ENCODE measurements at places on chromosomes 6 and 20.

- no peak for DNase-seq
Observed at GRCh38 chr20:5342021-5342420, 25.3 kb upstream of the PROKR2 start.

GRCh38 chr6:41811095-41811494 lies 23.6 kb downstream of the TOMM6 start:
- no peak for DNase-seq

DNA sequence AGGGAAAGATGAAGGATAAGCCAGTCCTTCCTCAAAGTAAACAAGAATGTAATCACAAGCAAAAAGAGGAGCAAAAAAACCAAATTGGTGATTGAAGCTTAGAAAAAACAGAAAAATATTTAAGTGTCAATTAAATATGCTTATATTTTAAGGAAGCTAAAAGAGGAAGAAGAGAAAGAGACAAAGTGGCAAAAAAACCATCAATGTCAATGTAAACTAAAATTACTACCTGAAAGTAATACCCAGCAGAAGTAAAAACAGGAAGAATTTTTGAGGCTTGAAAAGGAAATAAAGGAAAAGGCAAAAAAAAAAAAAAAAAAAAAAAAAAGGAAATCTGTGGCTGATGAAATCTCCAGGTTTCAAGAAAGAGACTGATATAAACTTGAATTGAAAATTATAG lies 36.2 kb upstream of the OGFRL1 start:
- DNase-seq, result peak; percentile 69

DNA sequence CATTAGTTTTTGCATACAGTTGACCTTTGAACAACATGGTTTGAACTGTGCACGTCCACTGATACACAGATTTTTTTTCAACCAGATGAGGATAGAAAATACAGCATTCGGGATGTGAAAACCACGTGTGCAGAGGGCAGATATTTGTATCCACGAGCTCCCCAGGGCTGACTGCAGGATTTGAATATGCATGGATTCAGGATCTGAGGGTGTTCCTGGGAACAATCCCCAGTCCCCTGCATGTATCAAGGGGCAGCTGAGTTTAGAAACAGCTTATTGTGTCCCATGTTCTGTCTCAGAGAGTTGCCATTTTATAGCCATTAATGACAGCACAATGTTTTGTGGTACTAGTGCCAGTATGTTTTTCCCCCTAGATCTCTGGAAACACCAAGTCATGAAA lies 53.6 kb downstream of the CD164 start:
- no peak for DNase-seq

DNA sequence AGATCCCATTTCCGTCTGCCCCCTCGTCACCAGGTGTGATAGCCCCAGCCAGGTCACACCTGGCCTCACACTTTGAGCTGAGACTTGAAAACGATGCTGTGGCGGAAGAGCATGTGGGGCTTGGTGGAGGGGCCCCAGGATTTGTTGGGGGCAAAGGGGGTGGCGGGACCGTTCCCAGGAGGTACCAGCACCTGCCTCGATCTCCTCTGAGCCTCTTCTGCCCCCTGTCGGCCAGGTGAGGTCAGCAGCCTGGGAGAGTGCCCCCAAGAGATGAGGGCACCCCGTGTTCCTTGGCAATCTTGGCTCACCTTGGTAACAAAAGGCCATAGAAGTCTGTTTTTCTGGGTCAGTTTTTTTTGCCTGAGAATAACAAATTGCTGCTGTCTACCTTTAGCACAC lies 25.4 kb downstream of the SPATA2 start:
- DNase-seq, result no peak

DNA sequence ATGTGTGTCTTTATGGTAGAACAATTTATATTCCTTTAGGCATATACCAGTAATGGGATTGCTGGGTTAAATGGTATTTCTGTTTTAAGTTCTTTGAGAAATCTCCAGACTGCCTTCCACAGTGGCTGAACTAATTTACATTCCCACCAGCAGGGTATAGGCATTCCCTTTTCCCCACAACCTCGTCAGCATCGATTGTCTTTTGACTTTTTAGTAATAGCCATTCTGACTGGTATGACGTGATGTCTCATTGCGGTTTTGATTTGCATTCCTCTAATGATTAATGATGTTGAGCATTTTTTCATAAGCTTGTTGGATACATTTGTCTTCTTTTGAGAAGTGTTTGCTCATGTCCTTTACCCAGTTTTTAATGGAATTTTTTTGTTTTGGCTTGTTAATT lies 5.3 kb upstream of the TASP1 start:
- no peak for DNase-seq
